Thyroid gland (tissue), 4 donors: ENCODE measurements at places on chromosomes 4 and X. TPM values are rescaled to one million over a fixed set of nuclear protein-coding genes. Genes with fewer than 3 reads are reported as not detected.

The APEX2 gene
- total RNA-seq: 12.3 TPM

The ZCCHC18 gene
- total RNA-seq: not detected

The MAOB gene
- 3.9 TPM for total RNA-seq

The MAGEB4 gene
- not detected for total RNA-seq

The PLXNB3 gene
- total RNA-seq: 0.67 TPM

The CTBP1 gene
- 190 TPM for total RNA-seq

The LRCH2 gene
- total RNA-seq: 4.7 TPM

The HMX1 gene
- not detected for total RNA-seq

The PHKA2 gene
- 18.9 TPM for total RNA-seq

The SPIN4 gene
- total RNA-seq: 4.3 TPM

The GPR34 gene
- 3.4 TPM for total RNA-seq

The ELK1 gene
- 18.0 TPM for total RNA-seq

The FAAH2 gene
- total RNA-seq: 11.4 TPM

The NOA1 gene
- 22.1 TPM for total RNA-seq

The CXCL1 gene
- not detected for total RNA-seq

The IQSEC2 gene
- total RNA-seq: 23.7 TPM

The CRMP1 gene
- total RNA-seq: 3.0 TPM

The LDB2 gene
- 50.4 TPM for total RNA-seq

The KIT gene
- 61.8 TPM for total RNA-seq

The SORCS2 gene
- 13.6 TPM for total RNA-seq

The FAM3A gene
- 66.2 TPM for total RNA-seq

The SSX3 gene
- total RNA-seq: not detected

The GABRG1 gene
- total RNA-seq: under 0.01 TPM

The MED12 gene
- 50.5 TPM for total RNA-seq

The SPACA5 gene
- total RNA-seq: not detected

The CLTRN gene
- 0.40 TPM for total RNA-seq

The GPR78 gene
- not detected for total RNA-seq
